NCI-H1930 (cell line): ENCODE measurements at places on chromosomes 7 and 10.

DNA sequence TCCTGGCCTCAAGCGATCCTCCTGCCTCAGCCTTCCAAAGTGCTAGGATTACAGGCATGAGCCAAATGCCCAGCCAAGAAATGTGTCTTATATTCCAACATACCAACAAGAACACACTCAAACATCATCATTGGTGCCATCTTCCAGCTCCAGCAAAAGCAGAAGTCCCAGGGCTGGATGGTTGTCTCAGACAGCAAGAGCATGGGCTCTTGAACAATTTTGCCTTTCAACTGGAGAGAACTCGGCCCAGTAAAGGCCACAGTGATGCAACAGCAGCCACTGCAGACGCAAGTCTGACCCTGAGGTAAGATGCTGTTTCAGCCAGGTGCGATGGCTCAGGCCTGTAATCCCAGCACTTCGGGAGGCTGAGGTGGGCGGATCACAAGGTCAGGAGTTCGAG lies 52.8 kb upstream of the NFE2L3 start:
- DNase-seq = no peak

DNA sequence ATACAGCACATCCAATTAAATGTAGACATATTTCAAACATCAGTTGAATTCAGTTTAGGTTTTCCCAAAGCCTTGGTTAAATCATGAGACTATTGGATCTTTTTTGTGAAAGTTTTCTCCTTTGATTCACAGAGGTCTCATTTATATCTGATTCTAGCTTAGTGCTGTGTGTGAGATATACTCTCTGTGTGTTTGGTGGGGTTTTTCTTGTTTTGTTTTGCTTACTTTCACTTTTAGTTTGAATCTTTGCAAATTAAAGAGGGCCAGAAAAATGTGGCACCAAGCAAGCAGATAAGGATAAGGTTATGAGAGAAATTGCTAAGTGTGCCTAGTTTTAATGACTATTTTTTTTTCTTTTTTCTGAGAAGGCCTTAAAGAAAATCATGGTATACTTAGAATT lies 12.6 kb upstream of the OR6B1 start:
- DNase-seq = no peak

DNA sequence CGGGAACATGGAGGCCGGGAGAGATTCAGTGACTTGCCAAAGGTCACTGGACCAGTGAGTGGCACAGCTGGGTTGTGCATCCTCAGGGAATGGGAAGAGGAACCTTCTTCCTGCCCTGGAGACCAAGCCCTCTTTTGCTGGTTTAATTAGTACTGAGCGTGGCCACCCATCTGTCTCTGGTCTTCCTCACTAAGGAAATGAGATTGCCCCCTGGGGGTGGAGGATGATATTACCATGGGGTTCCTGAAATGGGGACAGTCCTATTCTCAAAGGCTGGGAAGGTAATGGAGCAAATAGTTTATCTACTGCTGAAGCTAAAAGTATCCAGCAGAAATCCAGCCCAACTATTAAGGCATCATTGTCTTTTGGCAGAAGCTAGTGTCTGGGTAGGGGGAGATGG lies 98.6 kb upstream of the FGFR2 start:
- no peak for DNase-seq

- DNase-seq = no peak
Observed at GRCh38 chr10:18082381-18082780, 57.8 kb upstream of the CACNB2 start.
